Activated CD4-positive, alpha-beta memory T cell treated with anti-CD3 and anti-CD28 coated beads, Interleukin-2, amount 10 ng/mL, durations not matched to agents 7 days and 5 days (primary cell): ENCODE measurements at places on chromosomes 16 and 17. TPM values are rescaled to one million over a fixed set of nuclear protein-coding genes. Genes with fewer than 3 reads are reported as not detected.

ACBD4 gene
- total RNA-seq, result 17.8 TPM

FBXO39 gene
- 1.1 TPM for total RNA-seq

DNA sequence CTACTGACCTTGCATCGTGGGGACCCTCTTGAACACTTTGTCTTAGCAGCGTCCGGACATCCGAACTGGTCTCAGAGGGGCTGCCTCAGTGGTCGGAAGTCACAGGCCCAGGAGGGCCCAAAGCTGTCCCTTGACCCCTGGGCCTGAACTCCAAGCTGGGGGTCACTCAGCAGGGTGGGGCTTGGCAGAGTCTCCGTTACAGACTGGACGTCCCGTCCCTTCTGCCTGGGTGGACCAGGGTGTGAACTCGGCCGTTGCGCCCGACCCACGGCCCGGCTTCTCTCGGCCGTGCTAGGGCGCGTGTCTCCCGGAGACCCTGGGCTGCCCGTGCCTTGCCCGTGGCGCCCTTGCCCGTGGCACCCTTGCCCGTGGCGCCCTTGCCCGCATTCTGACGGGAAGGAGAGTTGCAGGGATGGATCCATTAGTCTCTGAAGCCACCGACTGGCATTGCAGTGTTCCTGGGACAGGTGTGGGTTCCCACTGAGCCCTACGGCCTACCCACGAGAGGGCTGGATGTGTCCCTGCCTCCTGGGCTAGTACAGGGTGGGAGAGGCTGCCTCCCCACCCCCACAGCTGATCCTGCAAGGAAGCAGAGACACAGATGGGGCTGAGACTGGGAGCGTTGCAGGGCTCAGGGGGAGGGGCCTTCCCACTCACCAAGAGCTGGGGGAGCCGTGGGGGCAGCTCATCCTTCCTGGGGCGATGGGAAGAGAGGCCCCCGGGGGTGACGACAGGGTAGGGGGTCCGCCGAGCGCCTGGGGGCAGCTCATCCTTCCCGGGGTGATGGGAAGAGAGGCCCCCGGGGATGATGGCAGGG is 4.9 kb downstream of the CACNA1H start:
- no peak overlapping the region for H3K4me3 ChIP-seq
- H3K4me1 ChIP-seq, result no peaks in the 10 kb centered on the region
- DNase-seq, result no peak

GRCh38 chr17:68748381-68748780 is 147.2 kb upstream of the FAM20A start:
- H3K4me3 ChIP-seq, result no peak overlapping the region
- DNase-seq, result no peak
- H3K27ac ChIP-seq, result no peak overlapping the region
- H3K4me1 ChIP-seq, result no peaks in the 10 kb centered on the region

GRCh38 chr17:29357821-29358232 is 32.3 kb upstream of the TAOK1 start:
- H3K4me3 ChIP-seq, result no peak overlapping the region
- H3K36me3 ChIP-seq, result peaks cover 3% of the 10 kb centered on the region
- no peaks in the 10 kb centered on the region for H3K27me3 ChIP-seq
- DNase-seq, result no peak

- no peak for DNase-seq
- H3K27ac ChIP-seq, result no peak overlapping the region
- H3K27me3 ChIP-seq, result no peaks in the 10 kb centered on the region
These were observed 30.3 kb downstream of the TSC2 start for GRCh38 chr16:2078096-2078495.

GRCh38 chr16:88196471-88197400 is 186.0 kb upstream of the ZNF469 start:
- no peak overlapping the region for H3K27ac ChIP-seq
- H3K4me1 ChIP-seq, result peaks cover 3% of the 10 kb centered on the region
- DNase-seq, result no peak
- peaks cover 2% of the 10 kb centered on the region for H3K36me3 ChIP-seq
- H3K27me3 ChIP-seq, result no peaks in the 10 kb centered on the region

DNA sequence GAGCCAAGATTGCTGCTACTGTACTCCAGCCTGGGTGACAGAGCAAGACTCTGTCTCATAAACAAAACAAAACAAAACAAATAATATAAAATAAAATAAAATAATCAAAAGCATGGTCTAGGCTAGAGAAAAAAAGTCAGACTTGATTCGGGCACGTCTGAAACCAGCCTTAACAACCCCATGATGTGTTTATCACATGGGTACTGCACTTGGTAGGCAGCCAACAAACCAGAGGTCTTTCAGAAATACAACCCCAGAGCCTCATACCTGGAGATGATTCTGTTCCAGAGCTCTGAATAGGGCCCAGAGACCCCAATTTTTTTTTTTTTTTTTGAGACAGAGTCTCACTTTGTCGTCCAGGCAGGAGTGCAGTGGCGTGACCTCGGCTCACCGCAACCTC is 9.6 kb upstream of the HAPSTR1 start:
- H3K36me3 ChIP-seq, result peaks cover 21% of the 10 kb centered on the region
- peaks cover 29% of the 10 kb centered on the region for H3K4me1 ChIP-seq
- DNase-seq, result no peak
- H3K4me3 ChIP-seq, result no peak overlapping the region
- H3K27ac ChIP-seq, result no peak overlapping the region
- H3K27me3 ChIP-seq, result no peaks in the 10 kb centered on the region

DNA sequence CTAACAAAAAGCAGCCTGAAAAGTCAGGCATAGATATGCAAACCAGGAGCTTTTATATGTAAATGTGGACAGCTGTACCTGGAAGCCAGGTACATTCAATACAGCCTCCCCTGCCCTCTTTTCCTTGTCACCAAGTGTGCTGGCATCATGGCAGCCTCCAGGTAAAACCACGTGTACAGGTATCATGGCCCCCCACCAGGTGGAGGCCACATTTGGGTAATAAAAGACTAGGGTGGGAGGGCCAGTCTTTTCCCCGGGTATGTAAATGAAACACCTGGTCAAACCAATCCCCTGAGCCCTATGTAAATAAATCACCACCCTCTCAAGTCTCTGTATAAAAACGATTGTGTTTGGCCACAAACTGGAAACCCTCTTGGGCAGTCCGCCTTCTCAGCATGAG is 226.4 kb upstream of the GOT2 start:
- no peaks in the 10 kb centered on the region for H3K27me3 ChIP-seq
- no peak overlapping the region for H3K27ac ChIP-seq
- no peak for DNase-seq
- H3K36me3 ChIP-seq, result no peaks in the 10 kb centered on the region
- H3K4me3 ChIP-seq, result no peak overlapping the region

GRCh38 chr17:8158267-8159031 is 4.3 kb downstream of the VAMP2 start:
- H3K4me3 ChIP-seq, result peak overlapping the region; percentile 32
- peaks cover 35% of the 10 kb centered on the region for H3K36me3 ChIP-seq
- no peaks in the 10 kb centered on the region for H3K27me3 ChIP-seq
- peak overlapping the region; percentile 79 for H3K27ac ChIP-seq

- DNase-seq, result no peak
- no peak overlapping the region for H3K27ac ChIP-seq
- H3K4me3 ChIP-seq, result no peak overlapping the region
These were observed 10.3 kb downstream of the CASKIN1 start for GRCh38 chr16:2186064-2186463.

GRCh38 chr16:55012362-55012761 is 81.7 kb downstream of the IRX5 start:
- no peak overlapping the region for H3K27ac ChIP-seq
- no peaks in the 10 kb centered on the region for H3K36me3 ChIP-seq
- H3K4me3 ChIP-seq, result no peak overlapping the region
- no peak for DNase-seq
- no peaks in the 10 kb centered on the region for H3K27me3 ChIP-seq

- H3K27ac ChIP-seq, result no peak overlapping the region
- peaks cover 12% of the 10 kb centered on the region for H3K27me3 ChIP-seq
- peaks cover 16% of the 10 kb centered on the region for H3K4me1 ChIP-seq
- H3K4me3 ChIP-seq, result no peak overlapping the region
These were observed 6.4 kb downstream of the GRN start for GRCh38 chr17:44351464-44351863.

DNA sequence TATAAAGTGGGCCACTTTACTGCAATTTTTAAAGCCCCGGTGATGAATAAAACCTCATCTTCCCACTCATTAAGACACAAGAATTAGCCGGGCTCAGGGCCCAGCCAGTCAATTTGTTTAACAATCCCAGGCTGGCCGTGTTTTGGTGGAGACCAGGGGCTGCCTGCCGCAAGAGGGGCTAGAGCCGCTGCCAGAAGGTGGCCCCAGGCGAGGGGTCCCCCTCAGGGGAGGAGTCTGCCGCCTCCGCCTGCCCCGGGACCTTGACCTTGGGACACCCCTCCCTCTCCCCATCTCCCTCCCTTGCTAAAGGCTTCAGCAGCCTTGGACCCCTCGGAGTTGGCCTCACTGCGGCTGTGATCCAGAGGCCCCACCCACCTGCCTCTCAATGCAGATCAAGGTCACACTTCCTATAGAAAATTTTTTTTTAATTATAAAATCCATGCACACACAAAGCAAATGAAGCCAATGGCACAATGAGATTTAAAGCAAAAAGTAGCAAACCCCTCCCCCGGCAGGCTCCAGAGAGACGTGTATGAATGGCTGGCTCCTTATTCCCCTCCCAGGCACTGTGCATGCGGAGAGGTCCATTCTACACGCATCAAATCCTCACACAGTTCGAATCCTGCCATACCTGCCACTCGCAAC is 23.0 kb upstream of the SLC38A10 start:
- H3K4me3 ChIP-seq, result no peak overlapping the region
- DNase-seq, result no peak
- no peaks in the 10 kb centered on the region for H3K4me1 ChIP-seq
- no peaks in the 10 kb centered on the region for H3K27me3 ChIP-seq
- H3K27ac ChIP-seq, result no peak overlapping the region

GRCh38 chr16:84475643-84476240 is 28.7 kb downstream of the MEAK7 start:
- peaks cover 6% of the 10 kb centered on the region for H3K4me1 ChIP-seq
- DNase-seq, result no peak
- peaks cover 53% of the 10 kb centered on the region for H3K36me3 ChIP-seq
- no peak overlapping the region for H3K27ac ChIP-seq
- H3K4me3 ChIP-seq, result no peak overlapping the region

DNA sequence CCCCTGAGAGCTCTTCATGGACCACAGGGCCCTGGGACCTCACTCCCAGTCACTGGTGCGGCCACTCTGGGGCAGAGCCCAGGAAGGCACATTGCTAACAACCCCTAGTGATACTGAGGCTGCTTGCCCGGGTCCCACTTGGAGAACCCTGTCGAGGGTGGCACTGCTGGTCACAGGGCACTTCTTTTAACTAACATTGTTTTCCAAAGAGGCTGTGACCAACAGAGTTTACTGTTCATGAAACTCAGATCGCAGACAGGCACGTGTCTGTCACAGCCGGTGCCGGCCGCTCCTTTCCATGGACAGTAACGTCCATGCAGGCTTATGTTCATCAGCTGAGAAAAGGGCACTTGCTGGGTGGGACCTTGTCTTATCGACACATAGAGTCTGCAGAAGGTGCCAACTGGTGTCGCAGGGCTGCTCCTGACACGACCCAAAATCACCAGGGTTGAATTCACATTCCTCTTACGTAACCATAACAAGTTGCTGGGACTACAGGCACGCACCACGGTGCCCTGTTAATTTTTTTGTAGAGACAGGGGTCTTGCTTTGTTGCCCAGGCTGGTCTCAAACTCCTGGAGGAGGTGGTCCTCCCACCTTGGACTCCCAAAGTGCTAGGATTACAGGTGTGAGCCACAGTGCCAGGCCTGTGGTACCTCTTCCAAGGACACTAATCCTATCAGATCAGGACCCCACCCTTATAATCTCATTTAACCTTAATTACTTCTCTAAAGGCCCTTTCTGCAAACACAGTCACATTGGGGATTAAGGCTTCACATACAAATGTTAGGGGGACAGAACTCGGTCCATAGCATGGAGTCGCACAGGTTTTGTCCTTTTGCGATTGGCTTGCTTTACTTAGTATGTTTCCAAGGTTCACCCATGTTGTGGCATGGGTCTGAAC is 1.2 kb upstream of the ZC3H18 start:
- H3K4me3 ChIP-seq, result peak overlapping the region; percentile 73
- H3K27ac ChIP-seq, result peak overlapping the region; percentile 62
- H3K4me1 ChIP-seq, result peaks cover 42% of the 10 kb centered on the region
- peaks cover 18% of the 10 kb centered on the region for H3K36me3 ChIP-seq
- no peaks in the 10 kb centered on the region for H3K27me3 ChIP-seq

DNA sequence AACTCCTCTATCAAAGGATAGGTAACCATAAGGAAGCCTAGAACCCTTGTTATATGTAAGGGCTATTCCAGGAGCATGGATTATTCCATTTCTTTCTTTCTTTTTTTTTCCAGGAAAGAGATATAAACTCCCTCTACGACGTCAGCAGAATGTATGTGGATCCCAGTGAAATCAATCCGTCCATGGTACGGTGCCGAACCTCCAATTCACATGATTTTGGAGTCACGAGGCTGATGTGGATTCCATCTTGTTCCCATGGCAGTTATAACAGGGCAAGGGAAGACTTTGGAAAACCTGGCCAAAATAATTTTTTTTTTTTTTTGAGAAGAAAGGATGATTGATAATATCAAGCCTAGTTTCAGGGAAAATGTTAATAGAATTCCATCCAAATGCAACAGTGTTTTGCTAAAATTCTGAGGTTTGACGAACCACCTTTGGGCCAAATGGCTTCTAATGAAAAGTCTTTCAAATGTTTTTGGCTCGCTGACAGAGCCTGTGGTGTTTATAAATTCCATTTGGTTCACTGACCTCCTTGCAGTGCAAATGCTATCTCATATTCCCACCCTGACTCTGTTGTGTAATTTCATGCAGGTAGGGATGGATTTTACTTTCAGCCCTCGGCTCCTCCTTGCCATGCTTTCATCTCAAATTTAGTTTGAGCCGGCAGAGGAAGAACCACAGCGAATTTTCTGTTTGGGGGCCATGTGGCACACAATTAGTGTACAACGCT is 90.0 kb downstream of the SDR42E1 start:
- DNase-seq, result no peak
- H3K27me3 ChIP-seq, result no peaks in the 10 kb centered on the region
- no peak overlapping the region for H3K4me3 ChIP-seq

DNA sequence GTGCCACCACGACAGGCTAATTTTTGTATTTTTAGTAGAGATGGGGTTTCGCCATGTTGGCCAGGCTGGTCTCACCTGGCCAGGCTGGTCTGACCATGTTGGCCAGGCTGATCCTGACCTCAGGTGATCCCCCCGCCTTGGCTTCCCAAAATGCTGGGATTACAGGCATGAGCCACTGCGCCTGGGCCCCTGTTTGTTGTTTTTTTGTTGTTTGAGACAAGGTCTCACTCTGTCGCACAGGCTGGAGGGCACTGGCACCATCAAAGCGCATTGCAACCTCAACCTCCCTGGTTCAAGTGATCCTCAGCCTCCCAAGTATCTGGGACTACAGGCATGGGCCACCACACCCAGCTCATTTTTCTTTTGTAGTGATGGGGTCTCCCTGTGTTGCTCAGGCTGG is 43.7 kb upstream of the TAOK1 start:
- H3K36me3 ChIP-seq, result no peaks in the 10 kb centered on the region
- H3K4me1 ChIP-seq, result peaks cover 3% of the 10 kb centered on the region
- peaks cover 24% of the 10 kb centered on the region for H3K27me3 ChIP-seq
- H3K27ac ChIP-seq, result no peak overlapping the region
- no peak for DNase-seq

DNA sequence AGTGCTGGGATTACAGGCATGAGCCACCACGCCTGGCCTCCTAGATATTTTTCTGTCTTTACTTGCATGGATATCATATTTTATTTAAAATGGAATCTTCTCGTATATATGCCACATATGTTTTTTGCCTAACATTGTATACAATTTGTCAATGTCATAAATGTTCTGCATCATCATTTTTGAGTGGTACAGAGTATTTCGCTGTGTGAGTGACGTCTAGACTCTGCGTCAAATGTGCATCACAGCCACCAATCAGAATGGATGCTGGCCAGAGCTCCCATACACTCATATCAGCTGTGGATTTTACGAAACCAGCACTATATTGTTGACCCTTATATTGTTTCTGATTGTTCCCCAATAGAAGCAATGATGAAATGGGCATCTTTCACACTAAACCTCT is 57.2 kb downstream of the ERCC4 start:
- H3K4me3 ChIP-seq, result no peak overlapping the region
- no peaks in the 10 kb centered on the region for H3K4me1 ChIP-seq
- DNase-seq, result no peak
- H3K36me3 ChIP-seq, result no peaks in the 10 kb centered on the region
- H3K27me3 ChIP-seq, result peaks cover 3% of the 10 kb centered on the region
